ENCODE measurements at places on chromosomes 3 and 15. TPM values are rescaled to one million over a fixed set of nuclear protein-coding genes. Genes with fewer than 3 reads are reported as not detected.
A peak's percentile ranks its signal among the peaks of the same experiment; 100 is the strongest.

The FAM98B gene
- 26.3 TPM for total RNA-seq

The TFRC gene
- total RNA-seq, result 63.2 TPM

The RBP2 gene
- not detected for total RNA-seq

The CNTN3 gene
- not detected for total RNA-seq

The AADAC gene
- not detected for total RNA-seq

The TM4SF1 gene
- not detected for total RNA-seq

The ZIC1 gene
- not detected for total RNA-seq

The TAGLN3 gene
- total RNA-seq, result not detected

The TRPM1 gene
- total RNA-seq, result not detected

The TMEM40 gene
- total RNA-seq, result not detected

DNA sequence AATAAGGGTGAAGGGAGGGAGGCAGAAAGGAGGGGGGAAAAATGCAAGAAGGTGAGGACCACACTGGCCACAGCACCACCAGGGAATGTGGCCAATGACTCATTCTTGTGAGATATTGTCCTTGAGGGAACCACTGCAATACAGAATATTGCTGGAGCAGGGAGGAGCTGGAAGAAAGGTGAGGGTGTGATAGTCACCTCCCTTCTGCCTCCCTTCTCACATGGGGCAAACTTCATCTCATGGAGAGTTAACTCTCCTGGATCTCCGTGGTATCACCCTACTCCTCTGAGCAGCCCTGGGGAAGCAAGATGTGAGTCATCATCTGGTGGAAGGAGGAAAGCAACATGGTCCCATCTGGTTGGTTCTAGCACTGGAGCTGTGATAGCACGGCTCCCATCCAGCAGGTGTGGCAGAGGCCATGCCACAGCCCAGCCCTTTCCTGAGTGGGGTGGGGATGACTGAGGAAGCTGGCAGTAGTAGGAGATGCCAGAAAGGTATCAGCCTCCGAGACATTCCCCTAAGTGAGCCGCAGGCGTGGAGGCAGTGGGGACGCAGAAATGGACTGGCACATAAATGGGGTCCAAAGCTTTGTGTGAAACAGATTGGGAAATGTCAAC, 115.9 kb upstream of the LPP start:
- DNase-seq, result no peak
- no peaks in the 10 kb centered on the region for H3K4me1 ChIP-seq
- no peaks in the 10 kb centered on the region for H3K36me3 ChIP-seq
- no peak overlapping the region for H3K27ac ChIP-seq
- H3K27me3 ChIP-seq, result no peaks in the 10 kb centered on the region

GRCh38 chr15:65659502-65660052, 37.8 kb downstream of the SLC24A1 start:
- no peak overlapping the region for H3K4me3 ChIP-seq
- no peak for DNase-seq
- no peaks in the 10 kb centered on the region for H3K4me1 ChIP-seq
- no peaks in the 10 kb centered on the region for H3K27me3 ChIP-seq

GRCh38 chr3:31664031-31664430, 131.3 kb downstream of the STT3B start:
- no peak overlapping the region for H3K4me3 ChIP-seq
- H3K27ac ChIP-seq, result no peak overlapping the region
- no peak for DNase-seq
- no peaks in the 10 kb centered on the region for H3K4me1 ChIP-seq
- H3K36me3 ChIP-seq, result no peaks in the 10 kb centered on the region

- no peaks in the 10 kb centered on the region for H3K27me3 ChIP-seq
- no peak for DNase-seq
- no peak overlapping the region for H3K27ac ChIP-seq
- H3K36me3 ChIP-seq, result no peaks in the 10 kb centered on the region
- H3K4me3 ChIP-seq, result no peak overlapping the region
- peaks cover 12% of the 10 kb centered on the region for H3K4me1 ChIP-seq
These were observed 241.4 kb downstream of the NFKBIZ start for GRCh38 chr3:102090721-102091045.

DNA sequence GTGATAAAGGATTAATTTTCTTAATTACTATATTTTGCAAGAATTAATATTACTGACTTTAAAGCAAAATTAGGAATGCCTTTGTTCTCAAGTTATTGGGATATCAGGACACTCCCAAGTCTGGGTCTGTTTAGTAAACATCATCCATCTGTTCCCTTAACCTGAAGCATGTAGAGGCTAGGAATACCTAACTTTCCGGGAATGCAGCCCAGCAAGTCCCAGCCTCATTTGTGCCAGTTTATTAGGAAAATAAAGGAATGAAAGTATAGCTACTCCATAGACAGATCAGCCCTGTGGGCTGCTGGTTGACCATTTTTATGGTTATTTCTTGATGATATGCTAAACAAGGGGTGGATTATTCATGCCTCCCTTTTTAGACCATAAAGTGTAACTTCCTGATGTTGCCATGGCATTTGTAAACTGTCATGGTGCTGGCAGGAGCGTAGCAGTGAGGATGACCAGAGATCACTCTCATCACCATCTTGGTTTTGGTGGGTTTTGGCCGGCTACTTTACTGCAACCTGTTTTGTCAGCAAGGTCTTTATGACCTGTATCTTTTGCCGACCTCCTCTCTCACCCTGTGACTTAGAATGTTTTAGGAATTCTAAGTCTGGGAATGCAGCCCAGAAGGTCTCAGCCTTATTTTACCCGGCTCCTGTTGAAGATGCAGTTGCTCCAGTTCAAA, 540.2 kb downstream of the NAALADL2 start:
- no peak for DNase-seq
- no peaks in the 10 kb centered on the region for H3K27me3 ChIP-seq

DNA sequence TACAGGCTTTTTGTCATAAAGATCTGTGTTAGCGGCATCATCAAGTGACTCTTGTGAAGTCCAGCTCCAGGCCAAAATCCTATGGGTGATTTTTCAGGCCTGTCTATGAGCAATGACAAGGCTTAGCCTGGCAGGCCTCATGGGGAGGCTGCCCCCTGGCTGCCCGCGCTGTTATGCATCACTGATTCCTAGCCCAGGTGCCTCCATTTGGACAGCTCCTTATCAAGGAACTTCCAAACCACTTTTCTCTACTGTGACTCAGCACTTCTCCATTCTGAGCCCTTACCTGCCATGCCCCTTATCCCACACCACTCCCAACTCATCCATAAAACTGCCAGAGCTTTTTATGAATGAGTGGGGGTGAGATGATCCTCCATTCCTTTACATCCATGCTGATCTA, 91.5 kb upstream of the C3orf80 start:
- H3K27ac ChIP-seq, result no peak overlapping the region
- no peaks in the 10 kb centered on the region for H3K27me3 ChIP-seq
- H3K4me1 ChIP-seq, result no peaks in the 10 kb centered on the region
- H3K4me3 ChIP-seq, result no peak overlapping the region
- no peaks in the 10 kb centered on the region for H3K36me3 ChIP-seq

DNA sequence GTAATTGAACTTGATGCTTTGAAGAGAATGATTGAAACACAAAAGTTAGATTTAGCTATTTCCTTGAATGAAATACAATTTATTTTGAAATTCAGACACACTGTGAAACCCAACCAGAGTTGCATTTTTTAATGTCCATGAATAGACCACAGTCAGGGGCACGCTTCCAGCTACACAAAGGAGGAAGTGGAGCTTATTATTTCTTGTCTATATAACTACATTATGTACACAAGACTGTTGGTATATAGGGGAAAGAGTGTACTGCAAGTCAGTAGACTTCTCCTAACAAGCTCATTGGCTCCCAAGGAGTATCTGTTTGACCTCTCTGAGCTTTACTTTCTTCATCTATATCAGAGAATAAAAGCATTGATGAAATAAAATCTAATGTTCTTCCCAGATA, 326.2 kb downstream of the RYR3 start:
- H3K4me1 ChIP-seq, result no peaks in the 10 kb centered on the region
- no peak overlapping the region for H3K4me3 ChIP-seq
- no peak overlapping the region for H3K27ac ChIP-seq
- H3K36me3 ChIP-seq, result no peaks in the 10 kb centered on the region
- DNase-seq, result no peak

DNA sequence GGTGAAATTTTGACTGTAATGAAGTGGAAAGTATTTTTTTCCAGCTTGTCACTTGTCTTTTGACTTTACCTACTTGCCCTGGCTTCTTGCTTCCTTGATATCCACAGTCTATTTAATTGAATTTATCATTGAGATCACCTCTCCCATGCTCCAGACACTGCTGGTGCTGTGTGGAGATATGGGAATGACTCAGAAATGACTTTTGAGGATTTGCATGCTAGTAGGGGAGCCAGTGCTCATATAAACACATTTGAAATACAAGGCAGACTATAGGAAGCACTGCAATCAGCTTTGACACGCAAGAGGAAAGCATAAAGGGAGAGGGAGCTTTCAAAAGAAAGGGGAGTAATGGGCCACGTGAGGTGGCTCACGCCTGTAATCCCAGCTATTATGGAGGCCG, 7.3 kb upstream of the TRPM1 start:
- H3K27ac ChIP-seq, result no peak overlapping the region
- H3K27me3 ChIP-seq, result no peaks in the 10 kb centered on the region
- no peaks in the 10 kb centered on the region for H3K36me3 ChIP-seq
- DNase-seq, result no peak

DNA sequence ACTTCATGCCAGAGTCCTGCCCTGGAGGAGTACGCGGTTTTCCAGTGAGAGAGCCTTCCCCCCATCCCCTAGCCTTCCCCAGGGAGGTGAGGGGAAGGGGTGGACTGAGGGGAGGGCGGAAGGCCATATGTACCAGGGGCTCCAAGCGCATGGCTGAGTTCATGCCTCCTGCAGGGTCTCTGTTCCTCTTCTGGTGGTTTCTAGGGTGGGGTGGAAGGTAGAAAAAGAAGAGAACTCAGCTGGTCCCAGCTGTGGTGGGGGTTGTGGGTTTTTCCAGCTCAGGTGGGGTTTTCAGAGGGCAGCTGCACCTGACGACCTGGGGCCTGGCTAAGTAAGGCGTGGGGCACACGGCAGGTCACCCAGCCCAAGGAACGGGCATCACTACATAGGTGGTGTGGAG, 10.7 kb upstream of the IQSEC1 start:
- no peak overlapping the region for H3K27ac ChIP-seq
- no peak for DNase-seq
- H3K36me3 ChIP-seq, result no peaks in the 10 kb centered on the region
- no peaks in the 10 kb centered on the region for H3K4me1 ChIP-seq

DNA sequence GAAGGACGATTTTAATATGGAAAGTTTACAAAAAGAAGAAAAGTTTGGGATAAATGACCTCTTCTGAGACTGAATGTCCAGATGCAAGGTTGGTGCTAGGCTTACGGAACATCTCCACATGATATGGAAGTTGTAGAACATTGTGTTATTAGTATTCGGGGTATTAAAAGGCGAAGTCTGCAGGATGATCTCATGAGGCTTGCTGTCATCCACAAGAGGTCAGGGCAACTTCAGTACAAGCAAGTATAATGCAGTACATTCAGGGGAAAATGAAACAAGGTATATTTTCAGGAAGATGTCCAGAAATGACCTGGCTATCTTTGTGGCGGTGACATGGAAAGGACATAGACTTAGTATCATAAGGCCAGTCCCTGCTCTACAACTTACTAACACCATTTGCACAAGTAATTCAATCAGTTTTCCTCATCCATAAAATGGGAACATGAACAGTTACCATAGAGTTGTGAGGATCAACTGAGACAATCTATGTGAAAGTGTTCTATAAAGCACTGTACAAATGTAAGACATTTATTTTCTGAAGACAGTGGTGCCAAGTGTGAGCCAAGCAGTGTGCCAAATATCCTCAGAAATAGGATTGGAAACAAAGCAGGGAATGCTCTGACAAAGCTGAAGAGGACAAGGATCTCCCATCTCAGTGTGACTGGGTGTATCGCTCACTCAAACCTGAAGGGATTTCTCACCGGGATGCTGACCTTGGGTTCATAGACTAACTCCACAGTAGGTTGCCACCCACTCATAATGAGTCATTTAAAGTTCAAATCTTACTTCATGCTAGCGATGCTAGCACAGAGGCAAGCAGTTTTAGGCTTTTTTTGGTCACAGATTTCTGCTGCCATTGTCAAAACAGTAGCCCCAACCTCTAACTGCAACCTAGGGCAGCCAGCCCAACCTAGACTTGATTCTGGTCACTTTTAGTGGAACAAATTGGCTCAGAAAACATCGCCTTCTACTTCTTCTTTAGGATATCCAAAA, 118.3 kb downstream of the TIGIT start:
- no peaks in the 10 kb centered on the region for H3K4me1 ChIP-seq
- H3K27me3 ChIP-seq, result no peaks in the 10 kb centered on the region
- no peak for DNase-seq
- no peak overlapping the region for H3K27ac ChIP-seq
- H3K36me3 ChIP-seq, result no peaks in the 10 kb centered on the region
- H3K4me3 ChIP-seq, result no peak overlapping the region

DNA sequence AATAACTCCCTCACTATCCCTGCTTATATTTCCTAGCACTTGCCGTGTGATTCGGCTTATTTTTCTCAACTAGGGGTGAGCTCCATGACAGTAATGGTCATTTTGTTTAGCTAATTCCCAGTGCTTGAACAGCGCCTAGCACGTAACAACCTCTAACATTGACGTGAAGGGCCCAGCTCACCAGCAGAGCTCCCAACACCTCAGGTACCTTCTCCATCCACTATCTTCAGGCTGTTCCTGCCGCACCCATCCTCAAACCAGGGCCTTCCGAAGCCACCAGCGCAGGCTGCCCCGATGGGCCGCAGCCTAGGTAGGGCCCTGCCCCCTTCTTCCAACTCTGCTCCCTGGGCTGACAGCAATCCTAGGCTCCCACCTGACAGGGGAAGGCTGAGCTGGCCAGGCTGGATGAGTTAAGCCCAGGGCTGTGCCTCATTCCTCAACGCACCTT, 751 bp upstream of the RPS17 start:
- peak overlapping the region; percentile 79 for H3K27ac ChIP-seq
- no peak for DNase-seq
- peaks cover 30% of the 10 kb centered on the region for H3K36me3 ChIP-seq
- no peaks in the 10 kb centered on the region for H3K27me3 ChIP-seq
- H3K4me1 ChIP-seq, result peaks cover 26% of the 10 kb centered on the region
- peak overlapping the region; percentile 77 for H3K4me3 ChIP-seq

DNA sequence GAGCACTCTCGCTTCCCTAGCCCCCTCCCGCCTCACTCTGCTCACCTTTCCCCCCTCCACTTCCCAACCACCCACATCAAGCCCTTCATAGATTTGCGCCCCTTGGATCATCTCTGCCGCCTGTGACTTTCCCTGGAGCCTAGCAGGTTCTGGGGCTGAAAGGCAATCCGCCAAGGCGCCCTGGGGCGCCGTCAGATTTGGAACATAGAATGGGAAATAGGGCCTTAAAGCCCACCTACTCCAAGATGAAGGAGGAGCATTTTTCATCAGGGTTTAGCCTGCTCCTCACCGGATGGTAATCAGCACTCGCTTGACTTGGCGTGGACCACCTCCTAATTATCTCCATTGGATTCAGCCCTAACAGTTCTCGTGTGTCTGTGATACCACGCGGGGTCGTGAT, 1.3 kb downstream of the CPNE4 start:
- H3K4me3 ChIP-seq, result no peak overlapping the region
- H3K27me3 ChIP-seq, result peaks cover 32% of the 10 kb centered on the region
- H3K36me3 ChIP-seq, result no peaks in the 10 kb centered on the region
- H3K4me1 ChIP-seq, result peaks cover 9% of the 10 kb centered on the region

GRCh38 chr15:85397151-85397550, 16.7 kb downstream of the AKAP13 start:
- no peak for DNase-seq
- peaks cover 57% of the 10 kb centered on the region for H3K4me1 ChIP-seq
- H3K27me3 ChIP-seq, result no peaks in the 10 kb centered on the region
- H3K36me3 ChIP-seq, result no peaks in the 10 kb centered on the region
- no peak overlapping the region for H3K27ac ChIP-seq

- no peak for DNase-seq
- H3K4me1 ChIP-seq, result peaks cover 5% of the 10 kb centered on the region
- no peak overlapping the region for H3K27ac ChIP-seq
- H3K27me3 ChIP-seq, result no peaks in the 10 kb centered on the region
- peaks cover 36% of the 10 kb centered on the region for H3K36me3 ChIP-seq
These were observed 25.6 kb downstream of the ANXA2 start for GRCh38 chr15:60372227-60372626.
